ENCODE measurements at places on chromosomes 4 and X.
A peak's percentile ranks its signal among the peaks of the same experiment; 100 is the strongest.

GRCh38 chrX:7318241-7318640 is 170.3 kb upstream of the PUDP start:
- DNase-seq, result no peak

GRCh38 chr4:161658676-161659075 is 505.1 kb downstream of the FSTL5 start:
- no peak for DNase-seq

- no peak for DNase-seq
Measured at GRCh38 chr4:126123611-126124325, 809.0 kb downstream of the FAT4 start.

DNA sequence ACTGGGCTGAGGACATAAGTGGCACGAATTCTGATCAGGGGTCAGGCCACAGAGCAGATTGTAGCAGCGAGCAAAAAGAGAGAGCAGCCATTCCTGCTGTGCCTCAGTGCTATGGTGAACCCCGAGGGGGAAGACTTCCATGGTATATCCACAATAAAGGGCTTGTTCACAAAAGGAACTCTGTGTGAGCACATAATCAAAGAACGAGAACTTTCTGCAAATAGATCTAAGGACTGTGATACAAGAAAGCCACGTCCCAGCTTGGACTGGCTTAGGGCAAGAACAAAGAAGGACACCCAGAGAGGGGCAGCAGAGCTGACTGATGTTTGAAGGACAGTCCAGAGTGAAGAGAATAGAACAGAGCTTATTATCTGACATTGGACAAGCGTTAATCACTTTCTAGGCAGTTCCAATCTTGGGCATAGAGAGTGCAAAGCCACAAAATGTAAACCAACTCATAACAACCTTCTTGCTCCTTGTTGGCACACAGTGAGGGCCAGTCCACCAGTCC is 24.0 kb downstream of the PPEF2 start:
- DNase-seq, result no peak

DNA sequence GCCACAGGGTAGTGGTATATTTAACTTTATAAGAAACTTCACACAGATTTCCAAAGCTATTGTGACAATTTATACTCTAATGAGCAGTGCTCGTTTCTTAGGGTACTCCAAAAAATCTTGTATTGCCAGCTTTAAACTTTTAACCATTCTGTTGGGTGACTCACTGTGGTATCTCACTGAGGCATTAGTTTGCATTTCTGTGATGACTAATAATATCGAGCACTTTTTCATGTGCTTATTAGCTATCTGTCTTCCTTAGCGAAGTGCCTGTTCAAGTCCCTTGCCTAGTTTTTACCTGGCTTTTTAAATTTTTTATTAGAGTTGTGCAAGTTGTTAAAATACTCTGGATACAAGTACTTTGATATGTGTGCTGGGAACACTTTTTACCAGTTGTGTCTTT is 5.5 kb downstream of the PNMA3 start:
- DNase-seq, result no peak

GRCh38 chrX:103211012-103211715 is 3.7 kb upstream of the BEX4 start:
- DNase-seq, result peak; percentile 17

DNA sequence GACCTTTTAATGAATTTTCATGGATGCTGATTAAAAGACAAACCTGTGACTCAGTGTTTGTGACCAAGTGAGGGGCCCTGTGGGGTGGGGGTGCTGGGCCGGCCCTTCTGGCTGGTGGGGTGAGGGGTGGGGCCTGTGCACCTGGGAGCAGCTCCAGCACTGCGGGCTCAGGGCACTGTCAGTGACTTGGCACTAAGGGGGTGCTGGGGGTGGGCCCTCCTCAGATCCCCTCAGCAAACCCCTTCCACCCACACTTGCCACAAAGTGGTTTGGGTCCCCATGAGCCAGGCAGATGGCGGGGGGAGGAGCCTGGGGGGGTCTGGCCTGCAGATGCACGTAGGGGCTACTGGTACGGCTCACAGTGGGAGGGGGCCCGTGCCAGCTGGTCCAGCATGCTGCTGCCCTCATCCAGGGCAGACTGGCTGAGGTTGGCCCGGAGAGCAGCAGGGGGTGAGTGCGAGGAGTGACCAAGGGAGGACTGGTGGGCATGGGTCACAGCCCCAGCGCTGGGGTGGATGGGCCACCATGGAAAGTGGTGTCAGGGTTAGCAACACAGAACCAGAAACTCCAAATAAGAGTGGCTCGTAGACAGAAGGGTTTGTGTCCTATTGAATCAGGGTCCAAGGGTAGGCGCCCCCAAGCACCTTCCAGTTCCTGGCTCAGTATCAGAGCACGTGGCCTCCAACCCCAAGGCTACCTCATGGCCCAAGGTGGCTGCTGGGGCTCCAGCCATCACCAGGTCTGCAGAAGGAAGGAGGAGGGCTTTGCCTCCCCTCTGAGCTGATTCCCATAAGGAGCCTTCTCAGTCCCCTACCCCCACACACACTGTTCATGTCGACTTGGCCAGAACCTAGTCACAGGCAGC is 10.1 kb downstream of the NKX1-1 start:
- DNase-seq, result no peak

GRCh38 chrX:69603566-69604194 is 12.2 kb upstream of the EDA start:
- DNase-seq, result no peak

DNA sequence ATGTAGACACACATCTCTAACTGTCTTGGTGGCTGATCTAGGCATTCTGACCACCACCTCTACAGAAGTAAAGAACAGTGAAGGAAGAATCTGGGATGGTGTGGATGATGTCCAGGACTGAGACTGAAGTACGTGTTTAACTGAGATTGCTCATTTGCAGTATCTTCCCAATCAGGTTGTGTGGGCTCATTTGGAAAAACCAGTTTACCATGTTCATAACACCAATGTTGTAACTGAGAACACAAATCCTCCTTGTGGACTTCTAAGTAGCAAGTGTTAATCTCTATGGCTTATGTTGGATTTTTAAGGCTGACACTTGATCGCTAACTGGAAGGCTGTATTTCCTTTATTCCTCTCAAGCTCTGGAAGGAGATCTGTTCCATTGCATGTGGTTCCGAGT is 144.7 kb downstream of the ZNF518B start:
- no peak for DNase-seq

- DNase-seq, result no peak
Measured at GRCh38 chrX:40005292-40006011, 92.3 kb downstream of the BCOR start.

DNA sequence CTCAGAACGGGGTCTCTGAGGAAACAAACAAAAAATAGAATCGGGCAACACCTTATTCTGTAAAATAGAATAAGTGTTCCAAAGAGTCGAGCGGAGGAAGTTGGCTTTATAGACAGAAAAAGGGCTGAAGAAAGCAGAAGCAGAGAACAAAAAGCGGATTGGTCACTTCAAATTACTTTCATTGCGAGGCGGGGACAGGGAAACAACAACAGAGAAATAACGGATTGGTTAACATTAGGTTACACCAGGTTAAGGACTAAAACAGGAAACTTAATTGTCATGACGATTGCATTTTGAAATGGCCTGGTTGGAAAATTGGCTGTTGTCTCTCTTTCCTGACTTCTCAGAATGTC is 433 bp upstream of the COQ2 start:
- no peak for DNase-seq

DNA sequence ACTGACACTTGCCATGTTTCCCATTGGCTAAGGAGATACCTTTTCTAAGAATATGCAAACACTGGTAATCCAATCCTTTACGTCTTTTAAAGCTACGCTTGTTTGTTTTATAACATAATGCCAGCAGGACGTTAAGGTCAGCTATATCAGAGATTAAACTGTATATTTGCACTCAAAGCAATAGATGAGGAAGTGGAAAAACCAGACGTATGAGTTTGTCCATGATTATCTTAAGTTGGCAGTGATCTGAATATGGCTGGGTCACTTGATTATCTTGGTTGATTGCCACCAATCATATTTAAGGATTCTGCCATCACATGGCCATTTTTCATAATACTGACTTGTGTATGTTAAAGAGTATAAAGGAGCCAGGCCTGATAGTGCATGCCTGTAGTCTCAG is 19.4 kb downstream of the TMSB4X start:
- DNase-seq, result no peak

GRCh38 chr4:161314371-161314770 is 849.4 kb downstream of the FSTL5 start:
- DNase-seq, result no peak

DNA sequence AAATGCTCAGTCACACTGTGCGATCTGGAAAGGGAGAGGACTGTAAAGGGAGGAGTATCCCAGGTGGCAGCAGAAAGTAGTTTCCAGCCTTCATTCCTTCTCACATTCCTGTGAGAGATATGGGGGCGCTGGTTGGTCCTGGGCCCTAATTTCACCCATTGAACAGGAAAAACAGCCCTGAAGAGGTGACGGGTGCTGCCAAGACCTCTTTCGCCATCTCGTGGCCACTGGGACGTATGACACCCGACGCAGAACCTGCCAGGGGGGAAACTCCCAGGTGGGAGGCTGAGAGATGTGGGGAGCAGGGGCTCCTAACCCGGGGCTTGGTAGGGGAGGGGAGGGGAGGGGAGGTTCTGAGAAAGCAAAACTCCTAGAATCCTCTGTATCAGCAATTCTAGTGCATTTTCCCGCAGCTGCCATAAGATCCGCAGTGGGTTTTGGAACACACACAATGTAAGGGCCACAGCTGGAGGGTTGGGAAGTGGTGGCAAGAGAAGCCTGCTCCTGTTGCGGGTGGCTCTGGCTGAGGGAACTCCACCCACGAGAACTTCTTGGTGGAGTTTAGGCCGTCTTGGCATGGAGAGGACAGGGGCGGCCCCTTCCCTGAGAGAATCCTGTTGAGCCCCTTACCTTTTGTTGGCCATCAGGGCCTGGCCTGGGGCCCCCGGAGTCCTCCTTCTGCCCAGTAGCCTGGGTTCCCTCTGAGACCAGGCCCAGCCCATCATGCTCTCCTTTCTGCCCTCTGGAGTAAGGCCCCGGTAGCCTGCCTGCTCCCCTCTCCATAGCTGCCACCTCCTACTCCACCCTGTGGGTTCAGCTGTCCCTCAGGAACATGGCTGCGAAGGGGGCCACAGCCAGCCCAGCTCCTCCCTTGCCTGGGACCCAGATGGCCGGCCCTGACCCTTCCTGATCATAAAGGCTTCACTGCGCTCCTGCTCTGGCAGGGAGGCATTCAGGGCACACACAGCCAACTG is 134.1 kb downstream of the OR13H1 start:
- peak; percentile 11 for DNase-seq

DNA sequence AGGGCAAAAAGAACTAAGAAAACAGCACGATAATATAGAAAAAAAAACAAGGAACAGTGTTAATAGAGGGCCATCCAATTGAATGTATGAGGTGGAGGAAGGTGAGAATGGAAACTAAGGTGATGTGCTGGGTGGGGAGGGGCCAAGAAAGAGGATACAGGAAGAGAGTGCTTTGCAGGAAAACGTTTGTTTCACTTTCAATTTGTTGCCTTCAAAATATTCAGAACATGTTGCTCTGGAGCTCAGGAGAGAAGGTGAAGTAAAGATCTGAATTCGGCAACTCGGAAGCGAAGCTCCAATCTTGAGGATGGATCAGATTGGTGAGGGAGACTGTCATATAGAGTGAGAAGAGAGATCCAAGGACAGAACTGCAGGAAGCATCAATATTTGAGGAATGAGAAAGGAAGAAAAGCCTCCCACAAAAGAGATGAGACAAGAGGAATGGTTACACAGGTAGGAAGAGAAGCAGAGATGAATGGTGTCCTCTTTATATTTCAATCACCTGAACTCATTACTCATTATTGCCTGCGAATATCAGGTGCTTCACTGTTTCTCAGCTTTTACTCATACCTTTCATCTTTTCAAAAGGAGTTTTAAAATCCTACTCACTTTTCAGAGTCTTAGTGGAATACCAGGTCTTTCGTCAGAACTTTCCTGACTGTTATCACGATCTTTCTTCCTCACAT is 14.7 kb upstream of the SEC24D start:
- peak; percentile 11 for DNase-seq

DNA sequence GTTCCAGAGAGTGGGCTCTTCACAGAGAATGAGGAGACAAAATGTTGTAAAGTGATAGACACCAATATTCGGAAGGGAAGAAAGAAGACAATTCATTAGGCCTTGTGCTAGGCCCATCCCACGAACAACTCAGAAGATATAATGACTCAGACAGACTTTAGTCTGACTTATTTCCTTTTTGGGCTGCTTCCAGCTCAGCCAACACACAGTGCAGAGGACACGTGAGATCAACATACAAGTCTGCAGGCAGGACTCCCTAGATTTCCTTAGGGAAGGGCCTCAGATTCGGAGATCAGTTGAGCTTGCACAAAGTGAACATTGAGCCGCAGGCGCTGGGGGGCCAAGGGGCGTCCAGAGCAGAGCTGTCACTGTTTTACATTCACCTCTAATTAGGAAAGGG is 290.7 kb upstream of the TENM3 start:
- DNase-seq, result no peak

DNA sequence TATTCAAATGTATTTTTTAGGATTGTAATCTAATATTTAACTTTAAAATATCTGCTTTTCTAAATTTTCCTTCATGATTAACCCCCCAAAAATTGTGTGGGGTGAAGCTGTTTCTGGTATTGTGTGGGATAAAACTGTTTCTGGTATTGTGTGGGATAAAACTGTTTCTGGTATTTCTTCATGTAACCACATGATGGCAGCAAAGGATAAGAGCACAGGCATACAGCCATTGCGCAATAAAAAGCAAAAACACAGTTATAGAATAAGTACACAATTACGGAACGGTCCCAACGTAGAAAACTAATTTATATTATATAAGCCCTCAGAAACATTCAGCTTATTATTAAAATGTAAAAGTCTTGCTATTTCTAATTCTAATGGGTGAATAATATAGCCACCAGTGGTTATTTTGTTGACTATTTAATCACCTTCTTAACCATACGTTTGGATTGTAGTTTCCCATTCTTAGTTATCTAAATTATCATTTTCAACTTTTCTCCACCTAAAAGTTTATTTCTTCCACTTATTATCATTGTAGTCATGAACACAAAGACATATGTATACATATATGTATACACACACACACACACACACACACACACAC is 333.9 kb upstream of the FSTL5 start:
- no peak for DNase-seq

DNA sequence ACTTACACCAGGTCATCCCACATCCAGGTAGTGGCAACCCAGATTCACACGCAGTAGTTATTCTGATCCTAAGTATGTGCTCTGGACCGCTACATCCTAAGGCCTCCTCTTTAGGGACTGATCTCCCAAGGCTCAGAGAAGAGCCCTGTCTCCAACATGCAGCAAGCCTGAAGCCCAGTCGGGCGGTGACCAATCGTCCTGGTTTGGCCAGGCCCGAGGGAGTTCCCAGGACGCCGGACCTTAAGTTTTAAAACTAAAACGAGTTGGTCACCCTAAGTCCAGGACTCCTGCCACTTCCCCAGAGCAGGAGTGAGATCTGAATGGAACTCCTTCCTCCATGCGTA is 385 bp downstream of the LYAR start:
- DNase-seq, result no peak
